HEK293T (cell line): ENCODE measurements at places on chromosomes 2 and 18.

- DNase-seq, result no peak
Observed at GRCh38 chr2:124258140-124258880, 233.2 kb downstream of the CNTNAP5 start.

GRCh38 chr2:231167745-231168459, 30.5 kb upstream of the ARMC9 start:
- DNase-seq, result no peak

- no peak for DNase-seq
Observed at GRCh38 chr2:49005261-49005660, 149.1 kb downstream of the FSHR start.

- no peak for DNase-seq
Observed at GRCh38 chr2:237549643-237550415, 16.5 kb upstream of the PRLH start.

DNA sequence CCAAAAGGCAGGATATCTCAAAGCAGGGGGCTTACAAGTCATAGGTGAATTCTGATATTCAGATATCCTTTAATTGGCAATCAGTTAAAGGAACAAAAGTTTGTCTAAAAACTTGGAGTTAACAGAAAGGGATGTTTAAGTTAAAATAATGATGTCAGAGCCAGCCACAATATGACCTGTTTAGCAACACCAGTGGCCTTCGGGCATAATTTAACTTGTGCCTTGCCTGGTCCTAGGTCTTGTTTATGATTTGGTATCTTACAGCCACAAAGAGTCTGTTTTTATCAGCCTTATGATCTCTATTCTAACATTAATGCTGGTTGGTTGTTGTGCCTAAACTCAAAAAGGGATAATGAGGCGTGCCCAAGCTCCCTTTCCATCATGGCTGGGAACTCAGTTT, 252.9 kb downstream of the RNF152 start:
- DNase-seq, result no peak

DNA sequence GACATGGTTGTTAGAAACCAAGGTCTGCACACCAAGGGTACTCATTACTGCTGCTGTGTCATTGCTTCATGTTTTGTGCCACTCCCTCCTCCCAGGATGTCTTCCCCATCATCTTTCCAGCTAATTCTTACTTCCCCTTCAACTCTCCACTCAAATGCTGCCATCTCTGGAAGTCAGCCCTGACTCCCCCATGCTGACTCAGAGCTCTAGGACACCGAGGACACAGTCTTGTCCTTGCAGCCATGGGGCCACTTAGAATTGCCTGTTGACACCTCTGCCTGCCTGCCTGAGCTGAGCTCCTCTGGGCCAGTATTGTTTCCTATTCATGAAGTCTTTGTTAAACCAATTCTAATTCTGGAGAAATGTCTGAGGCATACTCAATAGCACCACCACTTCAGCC, 100.2 kb downstream of the GYPC start:
- no peak for DNase-seq

GRCh38 chr2:172448544-172449267, 21.3 kb downstream of the ITGA6 start:
- DNase-seq, result no peak

DNA sequence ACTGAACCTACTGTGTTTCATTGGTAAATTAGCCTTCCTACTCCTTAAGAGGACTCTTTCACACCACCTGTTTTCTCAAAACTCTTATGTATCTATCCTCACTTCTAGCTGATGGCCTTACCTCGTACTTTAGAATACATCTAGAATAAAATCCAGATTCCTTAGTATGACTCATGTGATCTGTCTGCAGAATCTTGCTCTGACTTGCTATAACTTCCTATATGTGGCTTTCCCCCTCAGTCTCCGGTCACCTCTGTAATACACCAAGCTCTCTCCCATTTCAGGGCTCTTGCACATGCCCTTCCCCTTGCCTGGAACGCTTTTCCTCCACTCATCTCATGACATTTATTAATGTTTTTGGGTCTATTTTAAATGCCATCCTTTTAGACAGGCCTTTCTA, 95.6 kb upstream of the LHCGR start:
- DNase-seq, result no peak

DNA sequence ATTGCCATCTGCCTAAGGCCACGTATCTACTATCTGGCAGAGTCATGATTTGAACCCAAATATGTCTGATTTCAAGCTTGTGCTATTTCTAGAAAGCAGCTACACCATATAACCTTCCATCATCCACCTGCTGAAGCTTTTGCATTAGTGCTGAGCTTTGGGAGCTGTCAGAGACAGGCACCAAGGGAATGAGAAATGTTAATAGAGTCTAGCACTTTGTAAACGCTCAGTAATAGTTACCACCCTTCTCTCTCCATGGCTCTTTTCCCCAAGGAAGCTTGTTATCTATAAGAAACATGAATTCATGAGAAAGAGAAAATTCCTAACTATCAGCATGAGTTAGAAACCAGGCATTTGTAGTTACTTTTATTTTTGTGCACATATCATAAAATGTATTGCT, 151.5 kb downstream of the CPS1 start:
- no peak for DNase-seq

DNA sequence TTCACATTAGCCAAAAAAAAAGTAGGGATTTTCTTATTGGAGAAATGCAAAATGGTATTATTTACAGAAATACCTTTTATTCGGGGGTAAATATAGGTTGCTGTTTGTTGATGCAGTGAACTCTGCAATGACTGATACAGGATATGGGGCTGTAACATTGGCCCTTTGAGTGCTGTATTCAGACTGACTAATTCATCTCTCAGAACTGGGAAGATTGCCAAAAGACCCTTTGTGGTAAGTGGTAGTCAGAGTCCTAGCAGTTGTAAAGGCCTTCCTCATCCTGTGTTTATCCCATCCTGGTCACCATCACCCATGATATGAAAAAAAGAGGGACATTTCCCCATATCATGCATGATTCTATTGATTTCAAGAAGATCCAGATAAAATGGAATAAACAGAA, 14.0 kb upstream of the DCC start:
- DNase-seq, result no peak

DNA sequence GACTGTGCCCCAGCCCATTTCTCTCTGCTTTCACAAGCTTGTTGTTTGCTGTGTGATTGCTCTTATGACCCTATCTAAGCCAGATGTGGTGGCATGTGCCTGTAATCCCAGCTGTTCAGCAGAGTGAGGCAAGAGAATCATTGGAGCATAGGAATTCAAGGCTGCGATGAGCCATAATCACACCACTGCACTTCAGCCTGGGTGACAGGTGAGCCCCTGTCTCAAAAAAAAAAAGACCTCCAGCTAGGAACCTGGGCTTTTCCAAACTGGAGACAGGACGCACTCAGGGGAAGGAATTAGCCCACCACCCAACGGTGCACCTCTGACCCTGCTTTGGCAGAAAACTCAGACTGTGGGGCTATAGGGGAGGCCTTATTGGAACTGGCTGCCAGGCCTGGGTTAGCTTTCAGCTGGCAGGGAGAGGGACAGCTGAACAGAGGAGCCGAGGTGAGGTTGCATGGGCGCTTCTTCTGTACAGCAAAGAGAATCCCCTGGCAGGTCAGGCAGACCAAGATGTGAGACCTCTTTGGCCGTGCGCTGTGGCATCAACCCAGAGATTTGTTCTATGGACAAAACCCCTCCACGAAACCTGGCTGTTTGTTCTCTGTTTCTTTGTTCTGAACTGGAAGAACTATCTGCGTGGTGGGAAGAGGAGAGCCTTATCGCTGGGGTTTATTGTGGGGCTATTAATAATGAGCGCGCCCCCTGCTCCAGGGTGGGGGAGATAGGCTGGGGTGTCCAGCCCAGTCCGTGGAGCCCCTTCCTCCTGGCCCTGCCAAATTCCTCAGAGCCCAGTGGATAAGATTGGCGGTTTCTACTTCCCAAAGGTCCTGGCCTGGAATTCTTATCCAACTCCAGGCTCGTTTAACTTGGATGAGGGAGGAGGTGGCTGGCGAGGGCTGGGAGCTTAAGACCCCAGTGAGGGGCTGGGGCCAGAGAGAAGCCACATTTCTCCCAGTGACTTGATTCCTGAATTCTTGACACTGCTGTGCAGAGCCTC, 38.8 kb upstream of the SMAD7 start:
- DNase-seq, result no peak

DNA sequence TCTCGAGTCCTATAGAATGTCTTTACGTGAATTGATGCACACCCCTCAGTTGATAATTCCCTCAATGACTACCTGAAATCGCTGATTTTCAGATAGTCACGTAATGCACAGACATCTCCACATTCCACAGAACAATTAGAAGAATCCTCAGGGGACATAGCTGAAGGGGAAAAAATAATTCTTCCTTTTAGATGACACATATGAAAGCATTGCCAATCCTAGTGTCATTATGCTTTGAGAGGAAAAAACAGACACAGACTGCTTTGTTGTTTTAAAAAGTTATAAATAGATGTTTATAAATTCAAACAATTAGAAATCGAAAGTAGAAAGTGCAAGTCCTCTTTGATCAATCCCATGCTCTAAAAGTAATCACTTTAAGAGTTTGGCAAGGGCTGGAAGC, 100.6 kb upstream of the FN1 start:
- DNase-seq, result no peak

GRCh38 chr2:8740136-8740535, 58.3 kb downstream of the ID2 start:
- no peak for DNase-seq

DNA sequence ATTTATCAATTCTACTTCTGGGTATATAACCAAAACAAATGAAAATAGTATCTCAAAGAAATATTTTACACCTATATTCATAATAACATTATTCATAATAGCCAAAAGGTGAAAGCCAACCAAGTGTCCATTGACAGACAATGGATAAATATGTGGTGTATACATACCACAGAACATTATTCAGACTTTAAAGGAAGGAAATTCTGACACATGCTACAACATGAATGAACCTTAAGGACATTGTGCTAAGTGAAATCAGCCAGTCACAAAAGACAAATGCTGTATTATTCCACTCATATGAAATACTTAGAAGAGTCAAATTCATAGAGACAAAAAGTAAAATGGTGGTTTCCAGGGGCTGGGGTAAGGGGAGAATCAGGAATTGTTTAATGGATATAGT, 370.5 kb upstream of the CHAC2 start:
- DNase-seq, result no peak

DNA sequence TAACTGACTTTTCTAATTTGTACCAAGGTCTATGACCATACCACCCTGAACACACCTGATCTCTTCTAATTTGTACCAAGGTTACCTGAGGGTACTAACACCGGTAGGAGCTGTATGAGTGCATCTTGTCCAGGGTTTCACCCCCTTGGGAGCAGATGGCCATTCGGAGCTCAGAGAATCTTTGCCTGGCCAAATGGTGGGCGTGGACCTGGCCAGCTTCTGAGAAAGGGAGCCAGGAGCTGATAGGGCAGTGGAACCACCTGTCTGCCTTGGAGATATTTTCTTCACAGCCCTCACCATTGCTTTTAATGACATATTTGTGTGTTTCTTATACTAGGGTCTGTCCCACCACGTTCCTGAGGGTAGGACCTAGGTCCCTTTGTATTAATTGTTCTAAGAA, 188.9 kb downstream of the LDLRAD4 start:
- DNase-seq, result no peak
